Stimulated activated naive B cell treated with anti-CD40 and anti-IgM and Interleukin-4, amounts not matched to agents 10 μg/mL and 1 μg/mL and 100 μg/mL, for 72 hours (primary cell): ENCODE measurements at places on chromosomes 13 and 19.

DNA sequence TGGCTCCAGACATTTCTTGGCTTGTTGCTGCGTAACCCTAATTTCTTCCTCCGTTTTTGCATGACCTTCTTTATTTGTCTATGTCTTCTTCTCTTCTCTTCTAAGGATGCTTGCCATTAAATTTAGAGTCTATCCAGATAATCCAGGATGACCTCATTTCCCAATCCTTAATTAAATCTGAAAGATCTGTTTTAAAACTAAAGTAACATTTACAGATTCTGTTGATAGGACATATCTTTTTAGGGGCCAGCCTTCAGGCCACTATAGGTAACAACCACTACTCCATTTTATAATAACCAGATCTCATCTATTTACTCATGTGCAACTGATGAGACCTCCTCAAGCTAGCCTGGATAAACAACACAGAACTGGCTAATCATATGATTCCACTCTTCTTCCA lies 490.5 kb upstream of the SLC10A2 start:
- DNase-seq: no peak

GRCh38 chr13:80496721-80497397 lies 155.9 kb upstream of the SPRY2 start:
- no peak for DNase-seq

DNA sequence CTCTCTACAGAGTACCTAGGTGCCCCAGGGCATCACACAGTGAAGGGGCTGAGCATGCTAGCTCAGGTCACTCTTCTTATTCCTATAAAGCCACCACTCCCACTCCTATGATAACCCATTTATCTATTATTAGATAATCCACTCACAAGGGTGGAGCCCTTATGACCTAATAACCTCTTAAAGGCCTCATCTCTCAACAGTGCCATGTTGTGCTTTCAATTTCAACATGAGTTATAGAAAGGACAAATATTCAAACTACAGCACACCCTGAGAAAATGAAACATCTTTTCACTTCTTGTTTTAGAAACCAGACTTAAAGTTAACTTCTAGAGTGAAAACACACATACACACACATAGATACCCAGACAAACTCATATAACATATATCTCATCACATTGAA lies 1494.9 kb upstream of the MIR17HG start:
- no peak for DNase-seq

GRCh38 chr19:10501971-10502523 lies 1.1 kb downstream of the KEAP1 start:
- peak; percentile 55 for DNase-seq

DNA sequence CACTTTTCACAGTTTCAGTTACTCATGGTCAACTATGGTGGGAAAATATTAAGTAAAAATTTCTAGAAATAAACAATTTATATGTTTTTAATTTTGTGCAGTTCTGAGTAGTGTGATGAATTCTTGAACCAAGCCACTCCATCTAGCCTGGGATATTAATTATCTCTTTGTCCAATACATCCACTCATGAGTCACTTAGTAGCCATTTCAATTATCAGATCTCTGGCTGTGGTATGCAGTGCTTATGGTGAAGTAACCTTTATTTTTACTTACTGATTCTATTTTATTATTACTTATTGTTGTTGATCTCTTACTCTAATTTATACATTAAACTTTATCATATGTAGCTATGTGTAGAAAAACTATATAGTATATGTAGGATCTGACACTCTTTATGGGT lies 128.9 kb upstream of the KLHL1 start:
- DNase-seq: no peak

- no peak for DNase-seq
Measured at GRCh38 chr13:98942997-98943396, 34.9 kb downstream of the DOCK9 start.

GRCh38 chr13:27001705-27002104 lies 169.9 kb downstream of the USP12 start:
- no peak for DNase-seq

GRCh38 chr13:24215126-24215525 lies 54.6 kb downstream of the SPATA13 start:
- no peak for DNase-seq
